Esophagus muscularis mucosa (tissue), 4 donors: ENCODE measurements at places on chromosomes 4 and X. TPM values are rescaled to one million over a fixed set of nuclear protein-coding genes. Genes with fewer than 3 reads are reported as not detected.
A peak's percentile ranks its signal among the peaks of the same experiment; 100 is the strongest.

The FAM149A gene
- 35.3 TPM for total RNA-seq

DNA sequence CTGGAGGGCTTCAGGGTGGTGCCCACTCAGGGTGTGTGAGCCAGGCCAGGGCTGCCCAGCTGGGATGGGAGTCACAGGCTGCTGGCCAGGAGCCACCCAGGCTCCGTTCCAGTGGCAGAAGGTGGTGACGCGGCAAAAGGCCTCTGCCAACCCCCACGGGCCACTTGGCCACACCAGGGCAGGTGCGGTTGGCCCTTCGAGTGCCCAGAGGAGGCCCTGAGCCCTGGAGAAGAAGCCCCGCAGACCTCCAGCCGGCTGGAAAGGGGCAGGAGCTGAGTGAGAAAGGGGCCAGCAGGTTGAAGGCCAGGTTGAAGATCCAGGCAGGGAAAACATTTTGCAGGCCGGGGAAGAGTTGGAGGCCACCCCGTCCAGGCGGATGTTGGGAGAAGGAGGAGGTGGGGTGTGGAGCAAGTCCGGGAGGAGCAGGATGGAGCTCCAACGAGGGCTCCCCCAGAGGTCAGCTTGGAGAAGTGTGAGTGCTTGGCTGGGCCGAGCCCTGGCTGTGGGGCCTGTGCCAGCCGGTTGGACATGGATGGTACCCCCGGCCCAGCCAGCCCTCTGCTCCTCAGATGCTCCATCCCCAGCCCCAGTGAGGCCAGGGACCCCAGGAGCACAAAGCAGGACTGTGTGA lies 2.8 kb upstream of the CPLX1 start:
- peaks cover 90% of the 10 kb centered on the region for H3K27me3 ChIP-seq
- H3K27ac ChIP-seq, result no peak overlapping the region
- peaks cover 23% of the 10 kb centered on the region for H3K4me1 ChIP-seq
- H3K4me3 ChIP-seq, result no peak overlapping the region

GRCh38 chrX:121886557-121886956 lies 839.1 kb downstream of the GLUD2 start:
- no peaks in the 10 kb centered on the region for H3K36me3 ChIP-seq
- H3K4me3 ChIP-seq, result no peak overlapping the region
- H3K27ac ChIP-seq, result no peak overlapping the region
- no peak for DNase-seq
- no peaks in the 10 kb centered on the region for H3K4me1 ChIP-seq

DNA sequence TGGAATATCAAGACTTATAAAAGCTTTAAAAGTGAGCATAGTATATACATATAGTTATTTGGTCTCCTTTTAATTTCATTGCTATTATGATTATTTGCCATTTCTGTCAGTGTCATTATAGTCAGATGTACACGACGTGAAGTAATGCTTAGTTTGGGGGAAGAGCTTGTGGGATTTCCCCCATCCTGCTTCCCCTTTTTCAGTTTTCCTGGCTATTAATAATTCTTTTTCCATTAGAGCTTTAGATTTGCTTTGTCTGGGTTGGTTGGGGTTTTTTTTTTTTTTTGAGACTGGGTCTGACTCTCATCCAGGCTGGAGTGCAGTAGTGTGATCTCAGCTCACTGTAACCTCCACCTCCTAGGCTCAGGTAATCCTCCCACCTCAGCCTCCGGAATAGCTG lies 5.4 kb downstream of the ABCE1 start:
- peaks cover 42% of the 10 kb centered on the region for H3K4me1 ChIP-seq
- H3K27me3 ChIP-seq, result no peaks in the 10 kb centered on the region
- no peak overlapping the region for H3K4me3 ChIP-seq
- H3K27ac ChIP-seq, result no peak overlapping the region

The SOD3 gene
- total RNA-seq, result 404 TPM

DNA sequence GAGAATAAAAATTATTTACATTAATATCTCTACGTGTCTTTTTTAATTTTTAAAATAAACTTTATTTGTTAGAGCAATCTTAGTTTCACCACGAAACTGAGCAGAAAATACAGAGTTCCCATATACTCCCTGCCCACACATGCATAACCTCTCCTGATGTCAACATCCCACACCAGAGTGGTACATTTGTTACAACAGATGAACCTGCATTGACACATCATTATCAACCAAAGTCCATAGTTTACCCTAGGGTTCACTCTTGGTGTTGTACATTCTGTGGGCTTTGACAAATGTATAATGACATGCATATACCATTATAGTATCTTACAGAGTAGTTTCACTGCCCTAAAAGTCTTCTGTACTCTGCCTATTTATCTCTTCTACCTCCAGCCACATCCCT lies 110.6 kb upstream of the OTUD4 start:
- DNase-seq, result no peak
- no peak overlapping the region for H3K4me3 ChIP-seq
- no peaks in the 10 kb centered on the region for H3K4me1 ChIP-seq
- H3K27me3 ChIP-seq, result no peaks in the 10 kb centered on the region
- H3K36me3 ChIP-seq, result no peaks in the 10 kb centered on the region
- H3K27ac ChIP-seq, result no peak overlapping the region

DNA sequence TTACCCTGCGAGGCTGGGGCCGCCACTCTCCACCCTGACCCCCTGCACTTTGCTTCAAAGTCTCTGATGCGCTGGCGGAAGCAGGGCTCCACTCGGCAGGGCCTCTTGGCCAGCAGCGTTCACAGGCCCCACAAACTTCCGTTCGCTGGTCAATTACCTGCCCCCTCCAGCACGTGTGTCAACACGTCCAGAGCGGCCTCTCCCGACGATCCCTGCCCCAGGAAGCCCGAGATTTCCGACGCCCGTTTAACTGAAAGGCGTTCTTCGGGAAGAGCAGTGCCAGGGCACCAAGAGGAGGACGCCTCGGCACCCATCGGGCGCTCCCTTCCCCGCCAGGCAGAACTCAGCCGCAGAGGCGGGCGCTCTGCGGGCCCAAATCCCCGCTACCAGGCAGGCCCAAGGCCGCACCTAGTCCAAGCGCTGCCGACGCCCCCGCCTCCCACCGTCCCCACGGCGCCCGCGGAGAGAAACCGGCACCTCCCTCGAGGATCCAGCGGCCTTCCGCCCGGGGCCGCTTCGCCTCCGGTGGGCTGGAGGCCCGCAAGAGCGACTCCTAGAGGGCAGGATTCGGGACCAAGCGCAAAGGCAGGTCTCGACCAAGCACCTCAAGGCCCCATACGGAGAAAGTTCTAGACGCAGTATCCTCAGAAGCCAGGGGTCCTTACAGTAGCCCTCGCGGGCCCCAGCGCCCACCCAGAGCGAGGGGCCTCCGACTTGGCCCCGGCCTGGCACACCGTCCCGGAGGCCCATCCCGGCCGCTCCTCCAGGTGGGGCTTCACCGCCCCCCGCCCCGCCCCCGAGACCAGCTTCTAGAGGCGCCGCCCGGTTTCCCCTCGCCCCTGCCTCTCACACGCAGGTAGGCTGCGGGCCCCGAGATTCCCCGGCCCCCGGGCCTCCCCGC lies 586 bp downstream of the BCAP31 start:
- no peak for DNase-seq
- H3K27me3 ChIP-seq, result no peaks in the 10 kb centered on the region
- H3K27ac ChIP-seq, result peak overlapping the region; percentile 92
- peaks cover 23% of the 10 kb centered on the region for H3K36me3 ChIP-seq
- peaks cover 42% of the 10 kb centered on the region for H3K4me1 ChIP-seq

- DNase-seq, result peak; percentile 95
- peaks cover 23% of the 10 kb centered on the region for H3K36me3 ChIP-seq
- H3K4me1 ChIP-seq, result peaks cover 4% of the 10 kb centered on the region
- no peak overlapping the region for H3K4me3 ChIP-seq
- peak overlapping the region; percentile 58 for H3K27ac ChIP-seq
- H3K27me3 ChIP-seq, result no peaks in the 10 kb centered on the region
Observed at GRCh38 chr4:56958111-56958517, 19.3 kb downstream of the NOA1 start.

The DMRTC1 gene
- total RNA-seq, result not detected

DNA sequence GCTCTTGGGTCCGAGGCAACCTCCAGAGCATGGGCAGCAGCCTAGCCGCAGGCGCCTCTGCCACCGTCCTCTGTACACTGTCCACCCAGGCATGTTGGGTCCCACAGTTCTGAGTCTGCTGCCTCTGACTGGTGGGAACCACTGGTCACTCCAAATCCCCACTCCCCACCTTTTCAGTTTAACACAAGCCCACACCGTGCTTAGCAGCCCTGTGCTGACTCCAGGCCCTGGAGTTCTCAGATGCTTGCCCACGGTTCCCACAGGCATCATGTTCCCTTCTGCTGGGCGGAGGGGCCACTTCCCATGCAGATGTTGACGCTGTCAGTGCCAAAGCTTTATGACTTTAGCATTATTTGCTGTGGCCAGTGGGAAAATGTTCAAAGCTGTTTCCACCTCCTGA lies 104.5 kb downstream of the SCD5 start:
- H3K36me3 ChIP-seq, result peaks cover 30% of the 10 kb centered on the region
- H3K27ac ChIP-seq, result no peak overlapping the region
- no peaks in the 10 kb centered on the region for H3K4me1 ChIP-seq

DNA sequence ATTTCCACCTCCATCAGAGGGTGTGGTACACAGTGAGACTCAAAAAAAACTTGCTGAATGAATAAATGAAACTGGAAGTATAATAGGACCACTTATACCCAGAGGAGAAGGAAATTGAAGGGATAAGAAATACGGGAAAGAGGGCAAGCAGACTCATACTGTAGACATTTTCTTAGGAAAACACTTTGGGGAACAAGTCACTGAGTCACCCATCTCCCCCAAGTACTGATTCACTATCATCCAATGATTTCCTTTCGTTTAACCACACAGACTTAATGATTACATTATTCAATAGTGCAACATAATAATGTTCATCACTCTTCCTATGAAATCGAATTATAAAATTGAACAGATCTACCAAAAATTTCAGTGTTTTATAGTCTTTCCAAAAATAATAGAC lies 97.1 kb downstream of the LDB2 start:
- no peaks in the 10 kb centered on the region for H3K27me3 ChIP-seq
- DNase-seq, result no peak
- H3K4me3 ChIP-seq, result no peak overlapping the region
- H3K36me3 ChIP-seq, result no peaks in the 10 kb centered on the region

- no peak overlapping the region for H3K27ac ChIP-seq
- H3K4me1 ChIP-seq, result peaks cover 5% of the 10 kb centered on the region
- H3K27me3 ChIP-seq, result no peaks in the 10 kb centered on the region
- H3K4me3 ChIP-seq, result no peak overlapping the region
- no peak for DNase-seq
Observed at GRCh38 chr4:168516841-168517240, 20.0 kb downstream of the PALLD start.

The NEUROG2 gene
- not detected for total RNA-seq

DNA sequence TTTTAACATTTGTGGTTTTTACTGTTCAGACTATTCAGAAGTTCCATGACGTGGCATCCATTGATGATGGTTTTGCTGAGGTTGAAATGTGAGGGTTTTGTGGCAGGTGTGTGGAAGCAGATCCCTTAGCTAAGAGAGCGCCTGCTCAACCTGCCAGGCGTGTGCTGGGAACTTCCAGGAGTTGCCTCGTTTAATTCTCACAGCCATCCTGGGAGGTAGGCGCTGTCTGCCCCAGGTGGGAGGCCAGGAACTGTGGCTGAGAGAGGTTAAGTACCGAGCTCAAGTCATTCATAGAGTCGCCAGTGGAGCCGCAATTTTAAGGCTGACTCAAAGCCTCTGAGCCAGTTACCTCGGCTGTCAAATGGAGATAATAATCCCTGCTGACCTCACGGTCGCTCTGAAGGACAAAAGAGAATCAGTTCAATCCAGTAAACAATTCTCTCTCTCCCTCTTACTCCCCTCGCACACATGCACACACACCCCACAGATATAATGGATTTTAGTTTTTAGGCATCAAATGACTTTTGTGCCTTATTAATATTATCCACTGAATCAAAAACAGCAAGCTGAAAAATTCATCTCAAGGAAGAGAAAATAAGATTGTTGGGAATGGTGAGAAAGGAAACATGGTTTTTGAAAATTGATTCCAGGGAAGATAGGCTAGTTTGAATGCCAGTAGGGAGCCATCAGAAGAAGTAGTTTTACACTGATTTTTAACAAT lies 171.3 kb downstream of the PTTG2 start:
- H3K4me3 ChIP-seq, result no peak overlapping the region
- DNase-seq, result no peak
- H3K27ac ChIP-seq, result peak overlapping the region; percentile 71
- H3K4me1 ChIP-seq, result peaks cover 14% of the 10 kb centered on the region
- peaks cover 47% of the 10 kb centered on the region for H3K36me3 ChIP-seq
- no peaks in the 10 kb centered on the region for H3K27me3 ChIP-seq

DNA sequence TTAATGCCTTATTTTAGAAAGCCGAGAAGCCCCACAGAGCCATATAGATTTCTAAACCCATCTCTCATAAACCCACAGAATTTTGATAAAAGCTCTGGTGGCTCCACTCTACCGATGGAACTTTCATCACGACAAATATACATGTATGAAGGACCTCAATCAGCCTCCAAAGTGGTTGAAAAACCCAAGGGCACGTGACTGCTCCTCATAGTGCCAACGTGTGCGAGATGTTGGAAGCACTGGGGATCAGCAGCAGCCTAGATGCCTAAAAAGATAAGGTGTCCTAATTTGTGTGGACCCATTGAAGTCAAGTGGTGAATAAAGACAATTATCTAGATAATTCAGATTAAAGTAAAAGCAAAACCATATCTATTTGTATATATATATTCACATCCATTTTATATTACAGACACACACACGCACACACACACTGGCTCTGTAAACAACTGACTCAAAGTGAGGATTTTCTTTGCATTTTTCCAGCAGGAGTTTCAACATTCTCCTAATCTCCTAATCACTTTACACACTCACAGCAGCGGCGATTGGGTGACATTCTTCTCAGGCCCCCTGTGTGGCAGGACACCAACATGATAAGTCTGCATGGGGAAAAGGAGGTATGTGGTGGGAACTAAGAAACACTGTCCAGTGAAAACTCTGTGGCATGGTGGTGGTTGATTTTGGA lies 2.8 kb upstream of the PITX2 start:
- no peak overlapping the region for H3K4me3 ChIP-seq
- DNase-seq, result no peak
- no peak overlapping the region for H3K27ac ChIP-seq

GRCh38 chrX:136858007-136858756 lies 22.3 kb downstream of the RBMX start:
- no peak overlapping the region for H3K27ac ChIP-seq
- H3K36me3 ChIP-seq, result peaks cover 23% of the 10 kb centered on the region
- no peak for DNase-seq

DNA sequence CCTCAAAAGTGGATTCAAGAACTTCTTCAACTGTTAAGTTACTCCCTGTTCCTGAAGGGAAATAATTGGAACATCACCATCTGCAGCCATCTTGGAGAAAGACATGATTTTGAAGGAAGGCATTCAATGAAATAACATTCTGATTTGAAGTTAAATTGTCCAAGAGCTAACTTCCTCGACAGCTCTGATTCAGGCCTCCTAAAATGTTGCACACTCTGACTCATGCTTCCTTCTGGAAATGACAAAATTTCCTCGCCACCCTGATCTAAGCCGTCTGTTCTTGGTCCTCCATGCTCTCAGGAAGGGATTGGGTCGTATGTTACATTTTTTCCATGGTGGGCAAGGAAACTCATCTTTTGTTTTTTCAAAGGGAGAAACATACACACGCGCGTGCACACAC lies 496.9 kb upstream of the DIPK2B start:
- DNase-seq, result no peak
- no peaks in the 10 kb centered on the region for H3K27me3 ChIP-seq
- no peaks in the 10 kb centered on the region for H3K4me1 ChIP-seq

- H3K4me3 ChIP-seq, result no peak overlapping the region
- H3K27me3 ChIP-seq, result no peaks in the 10 kb centered on the region
- H3K36me3 ChIP-seq, result no peaks in the 10 kb centered on the region
- peaks cover 6% of the 10 kb centered on the region for H3K4me1 ChIP-seq
- DNase-seq, result peak; percentile 70
- H3K27ac ChIP-seq, result no peak overlapping the region
Observed at GRCh38 chrX:68822641-68823410, 6.0 kb upstream of the EFNB1 start.
